ENCODE measurements at places on chromosomes 7 and 10.

DNA sequence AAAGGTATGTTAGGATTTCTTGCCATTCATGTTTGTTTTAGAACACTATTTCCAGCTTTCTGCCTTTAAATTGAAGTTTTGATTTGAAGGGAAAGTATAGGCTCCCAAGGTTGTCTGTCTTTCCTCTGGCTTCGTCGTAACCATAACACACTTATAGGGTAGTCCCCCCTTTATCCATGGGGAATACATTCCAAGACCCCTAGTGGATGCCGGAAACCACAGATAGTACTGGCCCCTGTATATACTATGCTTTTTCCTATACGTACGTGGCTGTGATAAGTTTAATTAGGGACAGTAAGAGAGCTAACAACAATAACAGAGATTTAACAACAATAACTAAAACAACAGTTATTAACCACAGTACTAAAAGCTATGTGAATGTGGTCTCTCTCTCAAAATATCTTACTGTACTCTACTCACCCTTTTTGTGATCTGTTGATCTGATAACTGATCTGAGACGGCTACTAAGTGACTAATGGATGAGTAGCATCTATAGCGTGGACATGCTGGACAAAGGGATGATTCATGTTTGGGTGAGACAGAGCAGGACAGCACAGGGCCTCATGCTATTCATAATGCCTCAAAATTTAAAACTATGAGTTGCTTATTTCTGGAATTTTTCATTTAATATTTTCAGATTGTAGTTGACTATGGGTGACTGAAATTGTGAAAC is 273.1 kb downstream of the AUTS2 start:
- DNase-seq, result no peak

DNA sequence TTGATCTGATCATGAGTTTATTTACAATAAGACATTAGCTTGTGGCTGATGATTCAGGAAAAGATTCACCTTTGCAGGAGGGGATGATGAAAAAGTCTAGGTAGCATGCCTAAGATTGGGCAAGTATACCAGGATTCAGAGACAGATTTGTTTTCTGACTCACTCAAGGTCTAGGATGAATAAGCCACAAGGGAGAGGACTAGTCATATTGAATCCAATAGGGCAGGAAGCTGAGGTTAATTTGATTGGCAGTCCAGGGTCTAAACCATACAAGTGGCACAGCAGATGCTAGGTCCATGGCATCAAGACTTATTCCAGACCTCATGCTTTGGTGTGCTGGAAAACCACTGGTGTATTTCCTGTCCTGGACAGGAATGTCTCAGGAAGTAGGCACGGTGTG is 1133.4 kb downstream of the XPNPEP1 start:
- no peak for DNase-seq

DNA sequence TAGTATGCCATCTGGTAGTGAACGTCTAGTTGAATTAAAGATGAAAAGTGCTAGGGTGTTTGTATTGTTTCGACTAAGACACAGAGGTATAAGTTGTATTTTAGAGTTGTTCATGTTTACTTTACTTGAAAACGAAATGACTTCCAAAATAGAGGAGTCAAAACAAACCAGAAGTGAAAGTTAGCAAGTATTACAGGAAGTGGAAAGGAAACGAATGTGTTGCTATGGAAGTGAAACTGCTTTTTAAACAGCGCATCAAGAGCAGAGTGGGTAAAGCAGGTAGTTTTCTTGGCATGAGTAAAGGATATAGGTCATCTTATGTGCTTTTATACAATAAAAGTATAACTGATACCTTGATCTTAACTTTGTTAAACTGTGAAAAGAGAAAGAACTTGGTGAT is 20.0 kb upstream of the GALNTL5 start:
- no peak for DNase-seq

GRCh38 chr10:75050149-75050919 is 61.1 kb upstream of the SAMD8 start:
- DNase-seq, result no peak

- DNase-seq, result no peak
Observed at GRCh38 chr10:405648-406047, 270.4 kb downstream of the ZMYND11 start.
